Activated T-cell treated with anti-CD3 and anti-CD28 coated beads for 1 hour (primary cell): ENCODE measurements at places on chromosomes 6 and 20.

- no peak for DNase-seq
These were observed 79.6 kb downstream of the RPS12 start for GRCh38 chr6:132893772-132894490.

DNA sequence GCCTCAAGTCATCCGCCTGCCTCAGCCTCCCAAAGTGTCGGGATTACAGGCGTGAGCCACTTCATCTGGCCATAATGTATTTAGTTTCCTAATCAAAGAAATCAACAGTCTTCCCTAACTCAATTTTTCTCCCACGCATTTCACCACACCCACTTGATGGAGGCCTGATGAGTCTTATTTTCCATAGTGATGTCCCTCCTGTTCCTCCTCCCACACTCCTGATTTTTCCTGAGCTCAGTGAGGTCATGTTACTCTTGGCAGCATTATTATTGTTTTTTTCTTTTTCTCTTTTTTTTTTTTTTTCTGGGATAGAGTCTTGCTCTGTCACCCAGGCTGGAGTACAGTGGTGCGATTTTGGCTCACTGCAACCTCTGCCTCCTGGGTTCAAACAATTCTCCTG lies 8.9 kb downstream of the ABRACL start:
- DNase-seq = no peak

GRCh38 chr6:91435630-91436029 lies 848.8 kb upstream of the MAP3K7 start:
- no peak for DNase-seq

DNA sequence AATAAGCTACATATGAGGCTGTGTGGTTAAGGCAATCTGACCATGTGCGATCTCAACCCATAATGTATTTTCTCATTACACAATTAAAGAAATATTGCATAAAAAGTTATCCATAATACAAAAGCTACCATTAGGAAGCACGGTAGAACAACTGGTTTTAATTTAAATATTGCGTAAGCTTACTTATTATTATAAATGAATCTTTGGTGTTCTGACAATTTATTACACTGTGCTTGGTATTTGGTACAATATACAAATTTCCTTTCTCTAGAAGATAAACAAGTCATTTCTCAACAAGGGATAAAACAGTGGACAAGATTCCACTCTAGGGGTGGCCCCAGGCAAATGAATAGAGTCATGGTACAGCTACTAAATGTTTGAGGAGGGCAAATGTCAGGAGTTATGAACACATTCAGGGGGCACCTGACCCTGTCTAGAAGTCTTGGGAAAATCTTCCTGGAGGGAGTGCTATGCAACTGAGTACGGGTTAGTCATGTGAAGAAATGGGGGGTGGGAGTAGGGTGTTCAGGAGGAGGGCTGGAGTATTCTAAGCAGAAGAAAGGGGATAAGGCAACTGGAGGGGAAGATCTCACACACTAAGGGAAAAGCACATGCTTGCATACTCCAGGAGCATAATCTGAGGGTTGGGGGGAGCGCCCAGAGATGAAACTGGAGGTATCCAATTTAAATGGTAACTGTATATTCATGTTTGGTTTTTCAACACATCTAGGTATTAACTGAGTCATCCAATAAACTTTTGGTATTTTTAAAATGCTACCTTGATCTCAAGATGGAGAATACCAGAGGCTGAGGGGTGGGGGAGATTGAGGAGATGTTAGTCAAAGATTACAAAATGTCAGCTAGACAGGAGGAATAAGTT lies 296.9 kb upstream of the SGK1 start:
- DNase-seq = no peak

DNA sequence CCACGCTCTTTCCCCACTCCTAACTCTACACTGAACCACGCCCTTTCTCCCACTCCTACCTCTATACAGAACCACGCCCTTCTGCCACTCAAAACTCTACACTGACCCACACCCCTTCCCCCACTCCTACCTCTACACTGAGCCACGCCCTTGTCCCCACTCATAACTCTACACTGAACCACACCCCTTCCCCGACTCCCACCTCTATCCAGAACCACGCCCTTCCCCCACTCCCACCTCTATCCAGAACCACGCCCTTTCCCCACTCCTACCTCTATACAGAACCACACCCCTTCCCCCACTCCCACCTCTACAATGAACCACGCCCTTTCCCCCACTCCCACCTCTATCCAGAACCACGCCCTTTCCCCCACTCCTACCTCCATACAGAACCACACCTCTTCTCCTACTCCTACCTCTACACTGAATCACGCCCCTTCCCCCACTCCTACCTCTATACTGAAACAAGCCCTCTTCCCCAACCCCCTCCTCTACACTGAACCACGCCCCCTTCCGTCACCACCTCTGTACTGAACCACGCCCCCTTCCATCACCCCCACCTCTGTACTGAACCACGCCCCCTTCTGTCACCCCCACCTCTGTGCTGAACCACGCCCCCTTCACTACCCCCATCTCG lies 10.1 kb downstream of the PXMP4 start:
- no peak for DNase-seq

- no peak for DNase-seq
These were observed 577.9 kb upstream of the FLRT3 start for GRCh38 chr20:14915356-14915755.

DNA sequence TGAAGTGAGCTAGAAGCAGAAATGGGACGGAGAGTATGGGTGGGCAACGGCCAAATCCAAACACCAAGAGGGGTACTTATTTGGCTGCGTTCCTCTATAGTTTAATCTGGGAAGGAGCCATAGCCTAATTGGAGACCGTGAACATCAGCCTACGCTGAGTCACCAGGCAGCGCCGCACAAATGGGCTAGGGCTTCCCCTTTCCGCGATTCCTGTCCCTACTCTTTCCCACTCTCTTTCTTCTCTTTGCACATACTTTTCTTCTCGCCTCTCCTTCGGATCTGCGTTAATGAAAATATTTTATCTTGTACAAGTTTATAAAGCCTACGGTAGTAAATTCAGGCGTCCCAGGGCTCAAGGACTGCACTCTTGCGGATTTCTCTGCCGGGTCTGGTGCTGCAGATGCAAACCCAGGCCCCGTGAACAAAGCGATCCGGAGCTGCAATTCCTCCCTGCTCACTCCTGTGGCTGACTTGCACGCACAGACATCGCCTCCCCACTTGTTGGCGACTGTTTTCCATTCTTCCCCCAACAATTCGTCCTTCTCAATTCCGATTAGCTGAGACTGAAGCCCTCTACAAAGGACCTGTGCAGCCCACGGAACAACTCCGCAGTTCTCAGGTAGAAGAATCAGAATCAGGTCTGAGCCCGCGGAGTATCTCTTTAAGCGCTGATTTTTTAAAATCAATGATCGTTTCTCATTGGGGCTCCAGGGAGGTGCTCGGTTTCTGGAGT lies 4.2 kb upstream of the TBX18 start:
- DNase-seq = no peak

DNA sequence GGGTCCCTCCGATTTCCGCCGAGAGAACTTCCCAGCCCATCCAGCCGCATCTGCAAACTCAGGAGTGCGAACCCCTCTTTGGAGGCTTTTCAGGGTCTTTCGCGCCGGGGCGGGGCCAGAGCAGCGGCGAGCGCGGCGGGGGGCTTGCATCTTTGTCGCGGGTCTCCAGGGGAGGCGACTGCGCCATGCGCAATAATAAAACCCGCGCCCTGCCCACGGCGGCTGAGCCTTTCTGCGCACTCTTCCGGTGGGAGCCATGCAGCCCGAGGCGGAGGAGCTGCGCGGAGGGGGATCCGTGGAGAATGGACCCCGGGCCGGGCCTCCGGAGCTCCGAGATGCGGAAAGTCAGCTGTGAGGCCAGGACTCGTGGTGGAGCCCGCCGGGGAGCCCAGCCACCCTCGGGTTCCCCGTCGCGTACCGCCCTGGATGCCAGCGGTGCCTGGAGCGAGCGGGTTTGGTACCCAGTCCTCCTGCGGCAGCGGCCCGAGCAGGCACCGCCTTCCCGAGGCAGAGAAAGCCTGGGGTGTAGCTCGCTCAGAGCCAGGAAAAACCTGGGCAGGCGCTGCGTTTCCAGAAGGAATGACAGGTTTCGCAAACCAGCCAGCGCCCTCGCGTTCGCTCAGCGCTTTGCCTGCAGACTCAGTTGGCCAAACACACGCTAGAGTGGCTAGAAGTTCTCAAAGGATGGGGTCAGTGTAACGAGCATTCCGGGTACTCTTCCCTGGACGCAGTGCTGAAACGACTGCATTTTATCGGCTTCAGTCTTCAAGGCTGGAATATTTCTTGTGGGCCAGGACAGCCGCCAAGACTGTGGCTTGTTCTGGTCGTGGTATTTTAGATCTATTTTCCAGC lies 1.2 kb downstream of the AKAP12 start:
- DNase-seq = no peak

- DNase-seq = peak; percentile 35
These were observed 4.2 kb downstream of the CLIC5 start for GRCh38 chr6:46011188-46012085.

- DNase-seq = no peak
These were observed 9.5 kb upstream of the SFT2D1 start for GRCh38 chr6:166351715-166352285.

- DNase-seq = no peak
These were observed 151.3 kb upstream of the QKI start for GRCh38 chr6:163263196-163263595.

- no peak for DNase-seq
These were observed 11.2 kb upstream of the CDK19 start for GRCh38 chr6:110826236-110827129.

DNA sequence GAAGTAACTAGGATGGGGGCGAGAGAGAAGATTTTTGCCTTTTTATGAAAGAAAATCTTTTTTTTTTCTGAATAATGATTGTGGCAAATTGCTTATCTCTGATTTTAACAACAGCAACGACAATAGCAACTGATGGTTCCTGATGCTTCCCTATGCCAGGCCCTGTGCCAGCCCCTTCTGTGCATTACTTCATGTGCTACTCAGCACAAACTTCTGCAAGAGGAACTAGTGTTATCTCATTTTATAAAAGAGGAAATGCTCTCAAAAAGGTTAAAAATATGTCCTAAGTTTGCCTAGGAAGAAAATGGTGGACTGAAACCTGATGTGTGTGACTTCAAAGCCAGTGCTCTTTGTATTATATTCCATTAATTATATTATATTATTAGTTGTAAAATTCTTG lies 74.0 kb upstream of the RALGAPA2 start:
- no peak for DNase-seq

DNA sequence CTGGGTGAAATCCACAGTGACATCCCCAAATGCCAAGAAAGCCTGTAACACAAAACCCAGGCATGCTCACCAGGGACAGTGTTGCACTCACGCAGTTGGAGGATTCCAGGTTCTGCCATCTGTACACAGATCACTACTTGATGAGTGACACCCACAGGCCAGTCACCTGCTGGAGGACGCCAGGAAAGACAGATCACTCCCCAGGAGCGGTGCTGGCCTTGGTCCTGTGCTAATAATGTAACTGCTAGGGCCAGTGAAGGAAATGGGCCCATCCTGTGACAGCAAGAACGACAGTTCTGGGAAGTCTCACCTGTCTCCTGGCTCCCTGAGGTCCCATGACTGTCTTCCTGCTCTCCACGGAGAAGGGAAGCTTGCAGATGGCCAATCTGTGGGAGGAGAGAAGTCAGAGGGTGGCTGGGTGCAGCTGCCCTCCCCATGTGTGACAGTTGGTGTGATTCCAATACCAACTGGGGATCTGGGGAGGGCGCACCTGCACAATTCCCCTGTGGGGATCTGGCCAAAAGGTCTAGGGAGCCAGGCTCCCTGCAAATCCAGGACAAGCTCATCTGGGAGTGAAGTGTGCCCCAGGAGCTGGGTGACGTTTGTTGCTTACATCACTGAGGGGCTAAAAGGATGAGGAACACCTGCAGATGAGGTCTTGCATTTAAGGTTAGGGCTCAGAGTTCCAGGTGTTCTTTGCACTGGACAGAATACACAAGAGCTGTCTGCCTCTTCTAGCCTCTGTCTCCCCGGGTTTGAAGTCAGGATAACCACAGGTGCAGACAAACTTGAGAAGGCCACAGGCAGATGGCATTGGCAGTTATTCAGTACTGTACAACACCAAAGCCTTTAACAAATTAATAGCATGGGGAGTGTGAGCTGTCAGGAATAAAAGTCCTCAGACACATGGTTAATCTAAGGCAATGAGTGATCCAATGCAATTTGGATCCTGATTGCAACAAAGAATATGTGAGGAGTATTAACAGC lies 10.3 kb downstream of the ZNF337 start:
- DNase-seq = no peak

DNA sequence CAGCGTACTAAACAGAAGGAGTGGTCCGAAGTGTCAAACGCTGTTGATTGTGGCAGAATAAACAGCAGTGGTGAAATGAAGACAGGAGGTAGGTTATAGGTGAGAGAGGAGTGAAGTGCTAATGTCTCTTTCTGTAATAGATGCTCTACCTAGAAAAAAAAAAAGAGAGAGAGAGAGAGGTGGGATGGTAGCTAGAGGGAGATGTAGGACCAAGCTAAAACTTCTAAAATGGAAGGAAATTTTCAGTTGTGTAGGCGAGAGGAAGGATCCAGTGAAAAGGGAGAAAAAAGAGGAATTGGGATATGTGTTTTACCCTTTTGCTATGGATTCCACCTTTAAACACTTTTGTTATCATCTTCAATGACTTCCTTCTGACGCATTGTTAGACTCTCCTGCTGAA lies 126.5 kb upstream of the BMP2 start:
- DNase-seq = no peak

- DNase-seq = no peak
These were observed 68.0 kb upstream of the TBC1D7 start for GRCh38 chr6:13396241-13396792.

GRCh38 chr6:158460602-158461169 lies 99.2 kb upstream of the TMEM181 start:
- no peak for DNase-seq
